ENCODE measurements at places on chromosomes 3 and 15. TPM values are rescaled to one million over a fixed set of nuclear protein-coding genes. Genes with fewer than 3 reads are reported as not detected.

DNA sequence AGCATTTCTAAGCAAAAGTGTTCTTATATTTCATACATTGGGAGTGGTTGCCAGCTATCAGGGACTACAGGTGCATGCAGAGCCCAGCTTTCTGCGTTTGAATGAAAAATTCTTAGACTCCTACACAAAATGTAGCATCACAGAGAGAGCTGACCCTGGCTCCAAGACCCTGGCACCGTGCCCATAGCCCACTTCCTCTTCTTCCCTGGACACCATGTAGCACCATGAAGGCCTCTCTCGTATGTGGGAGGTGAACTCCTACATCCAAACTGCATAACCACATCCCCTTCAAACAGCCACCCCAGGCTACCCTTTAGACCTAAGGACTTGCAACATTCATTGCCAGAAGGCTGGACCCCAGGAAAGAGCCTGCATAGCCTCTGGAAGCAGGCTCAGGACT is 35.8 kb upstream of the ATOSA start:
- no peak for DNase-seq

DNA sequence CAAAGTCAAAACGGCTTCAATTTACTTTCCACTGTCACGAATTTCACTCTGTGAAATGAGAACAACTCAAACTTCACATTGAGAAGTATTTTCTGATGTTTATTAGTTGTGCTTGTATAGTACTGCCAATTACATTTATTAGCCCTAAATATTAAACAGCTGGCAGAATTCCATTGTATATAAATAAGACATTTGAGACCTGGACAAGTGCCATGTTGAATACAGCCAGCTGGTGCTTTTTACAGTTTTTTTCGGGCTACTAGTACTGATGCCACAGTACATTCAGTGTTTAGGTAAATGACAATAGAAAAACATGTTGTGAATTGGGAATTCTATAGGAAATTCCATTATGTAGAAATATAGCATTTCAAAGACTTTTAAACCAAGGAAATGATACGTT is 79.0 kb downstream of the EPHA3 start:
- DNase-seq, result no peak

Gene ASB14
- total RNA-seq, result 0.40 TPM

DNA sequence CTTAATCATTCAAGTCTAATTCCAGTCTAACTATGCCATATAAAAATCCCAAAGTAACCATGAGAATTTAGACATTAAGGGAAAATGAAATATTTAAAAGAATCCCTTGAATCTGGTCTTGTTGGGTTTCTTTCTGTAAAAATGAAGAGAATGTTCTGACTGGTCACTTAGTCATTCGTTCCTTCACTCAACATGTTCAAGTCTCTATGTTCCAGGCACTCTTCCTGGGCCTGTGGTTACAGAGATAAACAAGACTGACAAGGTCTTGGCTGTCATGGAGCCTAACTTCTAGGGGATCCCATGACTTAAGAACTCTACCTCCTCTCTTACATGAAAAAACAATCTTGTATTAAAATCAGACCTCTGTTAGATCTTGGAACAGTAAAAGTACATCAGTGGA is 638.6 kb upstream of the TBL1XR1 start:
- no peak for DNase-seq

DNA sequence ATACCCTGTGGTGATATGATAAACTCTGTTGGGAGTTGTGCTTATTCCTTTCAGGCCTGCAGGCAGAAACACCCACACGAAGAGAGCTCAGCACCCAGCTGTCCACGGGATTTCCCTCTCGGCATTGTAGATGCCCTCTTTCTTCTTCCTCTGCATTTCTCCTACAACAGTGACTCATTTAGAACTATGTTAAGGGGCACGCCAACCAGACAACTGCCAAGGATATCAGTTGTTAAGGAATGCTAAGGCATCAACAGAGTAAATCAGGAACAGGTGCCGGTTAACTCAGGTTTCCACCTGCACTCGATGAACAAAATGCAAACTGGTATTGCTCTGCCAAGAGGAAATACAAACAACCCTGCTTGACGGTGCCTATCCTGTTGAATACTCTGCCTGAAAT is 270.0 kb upstream of the PEX5L start:
- DNase-seq, result peak; percentile 60

- DNase-seq, result no peak
Observed at GRCh38 chr15:58148633-58149445, 10.7 kb downstream of the AQP9 start.

GRCh38 chr3:86814918-86815655 is 175.9 kb downstream of the VGLL3 start:
- no peak for DNase-seq

Gene STRA6
- 5.9 TPM for total RNA-seq
